HCT116 (cell line): ENCODE measurements at places on chromosomes 5 and 9. TPM values are rescaled to one million over a fixed set of nuclear protein-coding genes. Genes with fewer than 3 reads are reported as not detected.

MLANA gene
- total RNA-seq: not detected

ALDH1A1 gene
- total RNA-seq: 0.44 TPM

IL13 gene
- total RNA-seq: not detected

FGF1 gene
- not detected for total RNA-seq

IL5 gene
- total RNA-seq: not detected

GRXCR2 gene
- total RNA-seq: not detected

PTAR1 gene
- total RNA-seq: 32.2 TPM

EPB41L4B gene
- total RNA-seq: 8.1 TPM

PHF2 gene
- total RNA-seq: 20.6 TPM

NR4A3 gene
- total RNA-seq: 0.86 TPM

ANKRD31 gene
- 0.30 TPM for total RNA-seq

ITGA2 gene
- total RNA-seq: 36.6 TPM

GHR gene
- not detected for total RNA-seq

FCN1 gene
- total RNA-seq: not detected

FAF2 gene
- 51.9 TPM for total RNA-seq

F12 gene
- 30.0 TPM for total RNA-seq

PBX3 gene
- 13.5 TPM for total RNA-seq

PCDHA1 gene
- not detected for total RNA-seq

ACSL6 gene
- 2.3 TPM for total RNA-seq

TAF11L10 gene
- total RNA-seq: not detected
